Activated T-helper 1 cell treated with Interleukin-2 at 50 U/mL for 16 hours (primary cell): ENCODE measurements at places on chromosomes 7 and 10.

GRCh38 chr7:69765879-69766278 is 167.6 kb downstream of the AUTS2 start:
- DNase-seq: no peak

- no peak for DNase-seq
Measured at GRCh38 chr10:9229702-9230244, 1175.3 kb downstream of the GATA3 start.

GRCh38 chr7:120794106-120794729 is 63.7 kb downstream of the TSPAN12 start:
- DNase-seq: no peak

- DNase-seq: no peak
Measured at GRCh38 chr7:86932038-86932512, 127.4 kb downstream of the ELAPOR2 start.

DNA sequence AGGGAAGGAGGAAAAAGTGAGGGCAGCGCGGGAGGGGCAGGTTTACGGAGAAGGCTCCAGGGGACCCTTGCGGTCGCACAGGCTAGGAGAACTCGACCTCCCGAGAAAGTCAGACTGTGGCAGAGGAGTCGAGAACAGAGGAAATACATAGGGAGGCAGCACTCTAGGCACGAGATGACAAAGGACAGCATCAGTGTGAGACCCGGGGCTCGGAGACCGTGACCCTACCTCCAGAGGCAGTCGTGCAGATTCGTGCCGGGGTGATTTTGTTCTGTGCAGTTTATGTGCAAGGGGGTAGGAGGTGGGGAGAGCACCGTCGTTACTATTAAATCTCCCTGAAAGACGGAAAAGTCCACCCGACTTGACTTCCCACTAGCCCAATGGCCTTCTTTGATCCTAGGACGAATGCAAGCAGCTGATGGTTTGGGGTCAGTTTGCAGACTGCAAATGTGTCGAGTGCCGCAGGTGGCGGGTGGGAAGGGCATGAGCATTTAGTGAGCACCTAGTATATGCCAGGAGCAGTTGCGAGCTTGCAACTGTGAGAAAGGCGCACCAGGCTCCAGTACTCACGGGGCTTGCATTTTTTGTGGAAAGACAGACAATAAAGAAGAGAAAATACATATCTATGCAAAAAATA is 674 bp upstream of the OSBPL3 start:
- peak; percentile 9 for DNase-seq

DNA sequence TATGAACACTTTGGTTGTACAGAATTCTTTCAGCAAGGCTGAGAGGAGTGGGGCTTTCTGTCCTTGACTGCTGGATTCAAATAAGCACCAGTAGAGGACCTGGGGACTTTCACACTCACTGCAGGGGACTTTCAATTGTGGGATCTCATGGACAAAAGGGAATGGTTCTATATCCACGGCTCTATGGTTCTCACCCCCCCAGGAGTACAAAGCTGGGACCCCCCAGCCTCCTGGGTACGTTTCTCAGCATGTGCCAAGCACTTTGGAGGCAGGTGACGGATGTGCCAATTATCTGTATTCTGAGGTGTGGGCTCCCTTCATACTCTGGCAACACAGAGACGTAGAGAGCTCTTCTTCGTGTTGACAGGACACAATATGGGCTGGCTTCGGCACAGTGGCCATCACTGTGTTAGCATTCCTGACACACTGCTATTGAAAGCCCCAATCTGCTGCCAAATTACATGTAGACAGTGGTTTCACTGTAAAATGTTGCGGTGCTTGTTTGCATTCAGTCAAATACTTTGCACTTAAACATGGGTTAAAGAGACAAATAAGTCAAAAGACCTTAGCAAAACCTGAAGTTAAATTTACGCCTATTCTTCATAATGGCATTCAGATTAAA is 92.7 kb upstream of the SAMD8 start:
- DNase-seq: no peak

- DNase-seq: no peak
Measured at GRCh38 chr10:74969530-74969929, 141.9 kb upstream of the SAMD8 start.

- DNase-seq: no peak
Measured at GRCh38 chr10:35271086-35271858, 65.0 kb upstream of the CCNY start.

GRCh38 chr7:156219307-156220077 is 407.2 kb upstream of the SHH start:
- no peak for DNase-seq

GRCh38 chr10:109207361-109207760 is 716.0 kb downstream of the XPNPEP1 start:
- DNase-seq: no peak

- no peak for DNase-seq
Measured at GRCh38 chr7:137196648-137197047, 146.9 kb downstream of the PTN start.

DNA sequence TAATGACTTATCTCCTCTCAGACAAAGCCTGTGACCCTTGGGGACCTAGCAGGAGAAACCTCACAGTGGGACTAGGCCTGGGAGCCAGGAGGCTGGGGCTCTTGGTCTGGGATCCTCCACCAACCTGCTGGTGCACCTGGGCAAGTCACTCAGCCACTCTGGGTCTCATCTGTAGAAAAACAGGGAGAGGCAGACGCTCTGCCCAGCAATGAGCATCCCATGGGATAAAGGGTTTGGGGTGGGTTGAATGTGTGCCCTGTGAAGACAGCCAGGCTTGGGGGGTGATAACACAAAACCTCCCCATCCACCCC is 81.6 kb downstream of the ZMIZ1 start:
- no peak for DNase-seq

GRCh38 chr7:45601816-45602540 is 27.8 kb downstream of the ADCY1 start:
- DNase-seq: no peak

DNA sequence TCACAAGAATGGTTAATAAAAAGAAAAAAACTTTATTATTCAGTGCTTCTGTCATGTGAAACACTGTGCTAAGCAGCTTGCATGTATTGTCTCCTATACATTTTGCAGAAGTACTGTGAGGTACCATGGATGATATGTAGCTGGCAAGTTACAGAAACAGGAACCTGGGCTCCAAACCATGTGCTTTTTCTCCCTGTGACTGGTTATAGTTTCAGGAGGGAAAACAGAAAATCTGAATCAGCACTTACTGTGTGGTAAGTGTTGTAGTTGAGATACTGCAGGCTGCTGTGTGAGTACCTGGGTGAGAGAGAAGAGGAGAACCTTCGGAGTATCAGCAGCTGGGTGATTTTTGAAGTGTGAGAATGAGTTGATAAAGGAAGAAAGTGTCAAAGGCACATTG is 285.0 kb downstream of the SUGCT start:
- no peak for DNase-seq

- no peak for DNase-seq
Measured at GRCh38 chr10:1187151-1187854, 131.1 kb downstream of the WDR37 start.

DNA sequence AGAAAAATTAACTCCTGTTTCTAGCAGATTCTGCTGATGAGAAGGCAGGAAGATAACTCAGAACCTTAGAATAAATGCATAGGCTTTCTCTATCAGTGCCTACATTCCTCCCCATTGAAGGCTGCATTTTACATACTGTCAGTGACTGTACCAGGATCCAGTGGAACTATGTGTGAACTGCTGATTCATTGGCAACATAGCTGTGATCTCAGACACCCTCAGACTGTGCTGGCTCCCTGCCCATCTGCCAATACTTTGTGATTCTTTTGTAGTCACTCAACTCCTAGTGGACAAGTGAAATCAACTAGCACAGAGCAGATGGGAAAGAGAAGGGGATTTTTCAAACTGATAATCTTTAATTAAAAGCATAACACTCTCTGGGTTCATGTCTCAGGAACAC is 375.8 kb downstream of the MDFIC start:
- no peak for DNase-seq

- DNase-seq: no peak
Measured at GRCh38 chr10:6766131-6766801, 186.2 kb upstream of the PRKCQ start.

- no peak for DNase-seq
Measured at GRCh38 chr10:126215746-126216631, 172.3 kb downstream of the ADAM12 start.

- no peak for DNase-seq
Measured at GRCh38 chr10:52811776-52812175, 39.2 kb upstream of the MBL2 start.

DNA sequence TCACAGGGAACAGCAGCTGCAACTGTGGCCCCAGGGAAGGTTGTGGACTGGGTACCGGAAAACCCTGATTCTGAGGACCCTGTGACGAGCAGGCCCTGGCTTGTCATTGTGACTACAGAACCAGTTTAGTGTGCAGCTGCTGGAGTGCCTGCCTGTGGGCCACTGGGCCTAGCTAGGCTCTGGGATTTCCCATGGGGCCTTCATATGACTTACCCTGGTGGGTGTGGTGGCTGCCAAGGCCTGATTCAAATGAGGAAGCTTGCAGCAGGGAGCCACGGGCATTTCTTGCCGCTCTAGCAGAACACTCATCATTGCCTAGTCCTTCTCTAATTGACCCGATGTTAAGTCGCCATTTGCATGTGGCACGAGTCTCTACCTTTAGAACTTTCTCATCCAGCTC is 14.7 kb upstream of the CAMK2G start:
- no peak for DNase-seq

DNA sequence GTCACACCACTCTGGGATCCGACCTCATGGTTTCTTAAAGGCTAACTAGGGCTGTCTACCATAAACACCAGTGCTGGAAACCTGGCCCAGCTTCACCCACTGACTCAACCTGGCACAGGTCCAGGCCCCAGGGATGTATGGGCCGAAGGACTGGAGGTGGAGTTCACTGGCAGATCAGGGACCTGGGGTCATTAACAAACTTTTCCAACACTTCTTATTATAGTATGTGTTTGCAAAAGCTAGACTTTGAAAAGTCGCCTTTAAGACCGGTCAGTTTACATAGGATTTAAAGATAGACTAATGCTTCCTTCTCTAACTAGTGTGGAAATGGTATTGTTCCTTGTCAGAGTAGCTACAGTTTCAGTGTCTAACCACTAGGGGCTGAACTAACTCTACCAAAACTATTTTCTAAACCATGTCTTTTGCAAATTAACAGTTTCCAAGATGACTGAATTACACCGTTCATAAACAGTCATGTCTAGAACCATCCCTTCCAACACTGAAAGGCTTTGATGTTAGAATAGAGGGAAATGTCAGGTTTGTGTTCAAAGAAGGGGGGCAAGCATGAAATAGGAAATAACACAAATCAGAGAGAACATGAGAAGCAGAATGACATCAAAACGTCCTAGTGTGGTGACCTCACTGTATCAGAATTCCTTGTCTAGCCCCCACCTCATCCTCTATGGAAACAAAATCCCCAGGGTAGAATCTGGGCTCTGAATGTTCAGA is 29.7 kb downstream of the STN1 start:
- no peak for DNase-seq

GRCh38 chr10:19058046-19058445 is 9.4 kb downstream of the MALRD1 start:
- no peak for DNase-seq

- DNase-seq: no peak
Measured at GRCh38 chr7:134553976-134554375, 5.1 kb downstream of the AKR1B15 start.

DNA sequence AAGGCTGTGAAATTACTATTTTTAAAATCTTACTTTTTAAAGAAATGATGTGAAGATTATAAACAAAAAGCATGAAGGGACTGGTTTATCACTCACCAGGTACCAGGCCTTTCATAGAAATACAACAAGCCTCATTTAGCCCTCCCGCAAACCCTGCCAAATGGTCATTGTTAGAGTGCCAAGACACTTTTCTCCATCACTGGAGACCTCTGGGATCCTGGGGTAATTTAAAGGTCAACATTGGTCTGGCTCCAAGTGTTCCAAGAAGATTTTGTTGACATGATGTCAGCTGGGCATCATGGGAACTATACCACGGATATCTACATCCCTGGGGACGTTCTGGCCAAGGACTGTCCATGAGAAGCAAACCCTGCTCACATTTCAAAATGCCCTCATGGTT is 138.0 kb upstream of the FRMD4A start:
- DNase-seq: no peak

DNA sequence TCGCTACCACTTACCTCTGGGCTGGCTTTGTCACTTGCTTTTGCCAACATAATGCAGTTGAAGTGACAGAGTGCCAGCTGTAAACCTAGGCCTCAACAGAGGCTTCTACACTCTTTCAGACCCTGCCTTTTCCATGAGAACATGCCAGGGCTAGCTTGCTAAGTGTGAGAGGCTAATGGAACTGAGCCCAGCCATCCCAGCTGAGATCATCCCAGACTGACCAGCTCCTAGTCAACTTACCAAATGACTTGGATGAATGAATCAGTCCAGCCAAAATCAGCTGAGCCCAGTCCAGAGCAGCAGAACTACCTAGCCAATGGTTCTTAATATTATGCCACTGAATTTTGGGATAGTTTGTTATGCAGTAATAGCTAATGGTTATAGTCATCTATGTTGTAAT is 34.7 kb upstream of the MKLN1 start:
- DNase-seq: no peak

GRCh38 chr10:24683554-24683953 is 40.1 kb downstream of the ARHGAP21 start:
- no peak for DNase-seq

DNA sequence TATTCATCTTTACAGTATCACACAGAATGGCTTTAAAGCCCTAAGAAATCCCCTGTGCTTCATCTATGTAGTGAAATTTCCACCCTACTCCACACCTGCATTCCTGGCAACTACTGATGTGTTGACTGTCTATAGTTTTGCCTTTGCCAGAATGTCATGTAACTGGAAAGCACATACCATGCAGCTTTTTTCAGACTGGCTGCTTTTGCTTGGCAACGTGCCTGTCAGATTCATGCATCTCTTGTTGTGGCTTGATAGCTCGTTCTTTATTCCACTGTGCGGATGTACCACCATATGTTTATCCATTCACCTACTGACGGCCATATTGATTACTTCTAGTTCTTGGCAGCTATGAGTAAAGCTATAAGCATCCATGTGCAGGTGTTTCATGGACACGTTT is 30.6 kb downstream of the RBM17 start:
- DNase-seq: no peak

GRCh38 chr7:88500131-88500530 is 193.4 kb upstream of the STEAP4 start:
- no peak for DNase-seq

DNA sequence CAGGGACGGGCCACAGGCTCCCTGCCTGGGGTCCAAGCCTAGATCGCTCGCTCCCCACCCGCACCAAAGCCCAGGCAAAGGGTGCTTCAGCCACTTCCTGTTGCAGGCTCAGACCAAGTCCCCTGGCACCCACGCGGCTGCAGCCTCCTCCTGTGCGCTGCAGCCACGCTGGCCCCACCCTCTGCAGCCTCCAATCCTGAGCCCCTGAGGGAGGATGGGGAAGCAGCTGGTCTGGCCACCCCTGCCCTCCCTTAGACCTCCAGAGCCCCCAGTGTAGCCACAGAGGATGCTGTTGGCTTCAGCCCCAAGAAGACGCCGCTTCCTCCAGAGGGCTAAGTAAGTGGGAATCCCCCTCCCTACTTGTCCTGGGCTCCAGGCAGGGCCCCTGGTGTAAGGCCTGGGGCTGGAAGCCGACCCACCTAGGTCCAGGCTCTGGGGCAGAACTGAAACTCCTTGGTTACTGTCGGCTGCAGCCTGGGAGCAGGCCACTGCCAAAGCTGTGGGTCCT is 9.4 kb downstream of the LIMK1 start:
- no peak for DNase-seq
